KBM-7 (cell line): ENCODE measurements at places on chromosomes 5 and 9.

- DNase-seq, result no peak
Observed at GRCh38 chr9:113238859-113239232, 17.5 kb downstream of the SLC31A1 start.

- peak; percentile 45 for DNase-seq
Observed at GRCh38 chr5:1004461-1005248, 3.9 kb upstream of the NKD2 start.

GRCh38 chr9:127278372-127278771 is 13.8 kb downstream of the GARNL3 start:
- DNase-seq, result no peak

- DNase-seq, result no peak
Observed at GRCh38 chr5:119362714-119363113, 6.9 kb downstream of the TNFAIP8 start.

DNA sequence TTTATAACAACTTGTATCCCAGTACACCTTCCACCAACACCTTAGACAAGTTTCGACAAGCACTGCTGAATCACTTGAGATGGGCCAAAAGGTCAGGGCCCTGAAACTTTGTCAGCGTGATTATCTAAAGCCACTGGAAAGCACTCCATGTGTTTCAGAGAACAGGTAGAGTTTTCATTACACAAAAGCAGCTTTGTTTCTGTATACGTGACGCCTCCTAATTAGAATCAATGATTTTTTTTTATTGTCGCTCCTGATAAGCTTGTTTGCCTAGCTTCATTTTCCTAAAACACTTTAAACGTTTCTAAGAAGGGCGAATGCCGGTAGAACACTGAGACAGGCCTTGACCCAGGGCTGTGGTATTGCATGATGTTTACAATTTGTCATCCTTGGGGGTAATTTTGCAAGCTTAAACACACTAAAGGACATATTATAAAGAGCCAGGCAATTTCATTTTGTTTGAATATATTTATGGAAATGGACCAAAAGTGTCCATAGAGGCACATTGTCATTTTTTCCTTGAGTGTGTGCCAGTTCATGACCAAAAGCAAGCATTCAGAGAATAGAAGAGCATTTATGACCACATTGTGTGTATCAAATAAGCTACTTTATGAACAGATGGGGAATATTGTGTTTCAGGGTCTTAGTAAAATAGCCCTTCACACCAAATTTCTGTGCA is 193.6 kb downstream of the GLIS3 start:
- DNase-seq, result no peak

GRCh38 chr5:180801596-180802324 is 846 bp downstream of the MGAT1 start:
- DNase-seq, result no peak

DNA sequence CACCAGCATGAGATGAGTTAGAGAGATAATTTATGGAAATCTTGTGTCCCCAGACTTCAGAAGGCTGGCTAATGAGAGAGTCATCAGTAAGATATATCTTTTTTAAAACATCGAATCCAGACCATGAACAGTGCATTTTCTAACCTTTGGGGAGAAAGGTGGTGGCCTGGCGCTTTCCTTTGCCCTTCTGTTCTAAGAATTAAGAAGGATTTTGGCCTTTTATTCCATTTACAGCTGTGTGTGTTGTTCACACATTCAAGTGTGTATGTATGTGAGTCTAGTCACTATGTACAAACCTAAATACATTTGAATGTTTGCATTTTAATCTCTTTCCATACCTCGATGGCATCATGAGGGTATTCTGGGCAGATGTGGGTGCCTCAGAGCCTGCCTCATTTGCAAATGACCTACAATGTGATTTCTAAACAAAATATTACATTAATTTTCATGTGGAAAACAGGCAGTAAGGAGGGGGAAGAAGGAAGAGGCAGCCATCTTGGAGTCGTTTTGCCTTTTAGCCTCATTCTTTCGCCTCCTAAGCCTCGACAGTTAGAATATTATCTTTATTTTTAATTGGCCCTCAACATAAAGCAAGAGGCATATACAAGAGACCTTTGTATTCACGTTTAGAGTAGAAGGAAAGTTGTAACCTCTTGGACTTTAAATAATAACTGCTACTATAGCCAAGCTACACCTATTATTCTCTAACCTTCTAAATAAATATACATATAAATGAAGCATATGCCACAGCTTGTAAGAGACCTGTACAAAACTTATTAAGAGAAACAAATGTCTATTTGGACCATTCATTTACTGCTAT is 125.3 kb upstream of the TMEM161B start:
- DNase-seq, result no peak

DNA sequence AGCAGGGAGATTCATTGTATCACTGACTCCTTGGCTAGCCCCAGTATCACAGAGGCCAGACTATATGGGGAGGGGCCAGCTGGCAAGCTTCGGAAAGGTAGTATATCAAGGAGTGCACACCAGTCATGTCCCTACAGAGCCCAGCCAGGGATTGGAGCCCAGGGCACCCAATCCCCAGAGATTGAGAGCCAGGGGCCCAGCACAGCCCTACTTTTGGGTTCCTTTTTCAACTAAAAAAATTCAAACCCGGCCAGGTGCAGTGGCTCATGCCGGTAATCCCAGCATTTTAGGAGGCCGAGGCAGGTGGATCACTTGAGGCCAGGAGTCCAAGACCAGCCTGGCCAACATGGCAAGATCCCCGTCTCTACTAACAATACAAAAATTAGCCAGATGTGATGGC is 5.4 kb upstream of the MYORG start:
- DNase-seq, result no peak

GRCh38 chr9:138007918-138008841 is 130.6 kb downstream of the CACNA1B start:
- DNase-seq, result no peak

DNA sequence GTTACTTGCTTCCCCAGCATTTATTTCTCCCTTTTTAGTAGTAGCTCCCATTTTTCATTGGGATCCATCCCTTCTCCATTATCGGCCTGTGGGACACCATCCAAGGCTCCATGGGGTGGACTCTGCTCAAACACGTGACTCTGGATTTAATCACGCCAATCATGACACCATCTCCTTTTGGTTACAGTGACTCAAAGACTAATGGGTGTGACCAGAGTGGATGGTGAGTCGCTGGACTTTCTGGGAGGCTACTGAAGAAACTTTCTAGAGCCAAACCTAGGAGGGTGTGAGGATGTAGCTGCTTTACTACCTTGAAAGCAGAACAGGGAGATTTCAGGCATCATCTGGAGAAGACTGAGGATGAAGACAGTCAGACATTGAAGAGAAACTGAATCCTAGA is 93.1 kb downstream of the PJA2 start:
- no peak for DNase-seq

DNA sequence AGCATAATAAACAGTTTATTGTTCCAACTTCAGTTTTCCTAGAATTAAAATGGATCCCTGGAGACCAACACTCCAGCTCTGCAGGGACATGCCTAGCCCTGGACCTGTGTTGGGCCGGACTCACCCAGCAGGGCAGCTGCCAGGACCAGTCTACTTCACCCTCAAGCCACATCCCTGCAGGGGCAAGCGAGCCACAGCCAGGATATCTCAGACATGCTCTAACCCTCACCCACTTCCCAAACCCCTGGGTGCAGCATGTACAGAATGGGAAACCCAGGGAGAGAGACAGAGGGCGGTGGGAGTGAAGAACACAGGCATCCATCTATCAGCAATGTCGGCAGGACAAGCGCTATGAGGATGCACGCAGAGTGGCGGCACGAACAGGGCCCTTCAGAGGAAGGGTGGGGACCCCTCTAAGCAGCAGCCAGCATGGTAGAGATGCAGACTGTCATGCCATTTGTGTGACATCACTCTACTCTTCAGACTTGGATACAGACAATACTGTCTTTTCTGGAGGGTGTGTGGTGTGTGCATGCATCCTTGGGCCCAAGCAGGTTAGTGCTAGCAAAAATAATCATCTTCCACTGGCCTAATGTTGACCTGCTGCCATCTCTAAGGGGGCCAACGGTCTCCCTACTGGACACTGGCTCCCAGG is 83.1 kb downstream of the SEMA4D start:
- no peak for DNase-seq
